ENCODE measurements at places on chromosomes 13 and 19. TPM values are rescaled to one million over a fixed set of nuclear protein-coding genes. Genes with fewer than 3 reads are reported as not detected.

PLPP2 gene
- total RNA-seq: 128 TPM

ZNF837 gene
- 3.2 TPM for total RNA-seq

LRG1 gene
- total RNA-seq: 1.3 TPM

KIR2DL1 gene
- not detected for total RNA-seq

MAP4K1 gene
- total RNA-seq: 9.1 TPM

PLIN5 gene
- 8.1 TPM for total RNA-seq

FFAR3 gene
- not detected for total RNA-seq

All from HCT116 (cell line).